Stimulated activated CD4-positive, alpha-beta T cell treated with anti-CD3 and anti-CD28 coated beads, Interleukin-1b, Interleukin-23, amount 100 ng/mL, for 24 hours (primary cell): ENCODE measurements at places on chromosomes 6 and 20.

- no peak for DNase-seq
These were observed 73.8 kb upstream of the CD2AP start for GRCh38 chr6:47403801-47404200.

DNA sequence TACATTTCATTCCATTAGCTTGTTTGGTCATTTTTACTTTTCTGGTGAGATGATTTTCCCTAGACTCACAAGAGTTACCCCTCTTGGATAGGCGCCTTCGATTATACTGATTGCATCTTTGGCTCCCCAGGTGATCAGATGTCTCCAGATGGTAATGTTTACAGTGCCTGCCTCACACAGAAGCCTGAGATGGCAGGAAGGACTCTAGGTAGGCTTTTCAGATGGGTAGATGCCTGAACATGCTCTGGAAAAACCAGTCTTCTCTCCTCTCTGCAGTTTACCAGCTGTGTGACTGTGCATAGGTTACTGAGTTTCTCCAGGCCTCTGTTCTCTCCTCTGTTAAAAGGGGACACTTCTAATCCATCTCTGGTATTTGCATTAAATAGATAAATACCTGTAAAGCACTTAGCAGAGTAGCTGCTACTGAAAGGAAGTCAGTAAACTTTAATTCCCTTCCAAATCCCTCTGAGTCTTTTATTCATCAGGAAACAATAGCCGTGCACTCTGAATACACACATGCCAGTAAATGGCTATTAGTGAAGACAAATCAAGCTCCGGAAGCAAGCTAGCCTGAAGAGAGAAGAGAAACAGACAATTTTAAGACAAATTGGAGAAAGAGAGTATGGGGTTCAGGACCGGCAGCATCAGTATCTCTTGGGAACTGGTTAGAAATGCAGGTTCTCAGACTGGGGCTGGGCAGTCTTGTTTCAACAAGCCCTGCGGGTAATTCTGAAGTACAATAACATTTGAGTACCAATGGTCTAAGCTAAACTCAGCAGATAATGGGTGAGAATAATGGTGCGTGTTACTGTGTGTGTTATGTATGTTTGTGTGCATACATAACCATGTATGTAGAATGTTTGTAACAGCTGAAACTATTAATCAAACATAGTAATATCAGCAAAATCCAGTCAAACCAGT, 139.4 kb downstream of the UST start:
- no peak for DNase-seq

- peak; percentile 27 for DNase-seq
These were observed 530 bp downstream of the TDP2 start for GRCh38 chr6:24666097-24666640.

- no peak for DNase-seq
These were observed 70.6 kb upstream of the PHACTR1 start for GRCh38 chr6:12645941-12646340.

- DNase-seq: no peak
These were observed 131.9 kb downstream of the ERMARD start for GRCh38 chr6:169883316-169883715.

GRCh38 chr6:163180874-163181541, 233.5 kb upstream of the QKI start:
- DNase-seq: no peak

DNA sequence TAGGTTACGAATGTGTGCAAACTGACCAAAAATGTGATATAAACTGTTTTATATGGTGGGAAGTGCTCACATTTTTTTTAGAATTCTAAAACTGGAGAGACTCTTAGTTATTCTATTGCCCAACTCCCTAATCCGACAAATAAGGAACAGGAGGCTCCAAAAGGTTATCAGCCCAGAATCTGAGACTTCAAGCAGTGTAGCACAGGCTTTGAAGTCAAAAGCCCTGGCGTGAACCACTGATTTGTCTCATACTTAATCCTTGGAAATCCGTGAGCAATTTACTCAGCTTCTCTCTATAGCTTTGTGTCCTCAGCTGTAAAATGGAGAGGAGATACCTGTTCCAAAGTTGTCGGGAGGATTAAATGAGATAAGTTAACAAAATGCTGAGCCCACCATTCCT, 368.8 kb upstream of the SASH1 start:
- no peak for DNase-seq

- DNase-seq: no peak
These were observed 114.3 kb downstream of the EYA2 start for GRCh38 chr20:47008842-47009518.

DNA sequence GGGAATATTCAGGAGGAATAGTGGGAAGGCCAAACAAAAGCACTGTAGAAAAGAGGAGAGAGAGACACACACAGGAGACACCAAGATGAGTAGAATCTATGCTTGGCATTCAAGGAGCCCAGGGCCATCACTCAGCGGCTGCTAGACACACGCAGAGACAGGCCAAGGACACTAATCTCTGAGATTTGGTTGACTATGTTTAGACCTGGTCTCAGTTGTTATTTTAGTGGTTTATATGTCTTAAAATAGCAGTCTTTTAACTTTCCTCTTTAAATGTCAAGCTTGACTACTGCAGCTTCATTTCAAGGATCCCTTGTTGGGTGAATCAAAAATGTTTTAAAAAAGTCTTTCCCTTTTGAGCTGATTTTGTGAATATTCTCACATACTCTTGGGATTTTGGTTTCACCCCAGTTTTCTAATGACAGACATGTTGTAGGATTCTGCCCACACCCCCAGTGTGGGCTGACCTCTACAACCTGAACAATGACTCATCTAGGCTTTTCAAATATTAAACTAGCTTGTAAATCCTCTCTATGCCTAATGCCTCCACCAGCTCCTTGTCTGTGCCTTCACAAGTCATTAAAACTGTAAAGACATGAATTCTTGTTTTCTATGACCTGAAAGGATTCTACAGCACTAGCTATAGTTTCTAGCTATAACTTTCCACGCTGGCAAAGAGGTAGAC, 142.7 kb upstream of the EXOC2 start:
- no peak for DNase-seq
